ENCODE measurements at places on chromosomes 3 and 15.

DNA sequence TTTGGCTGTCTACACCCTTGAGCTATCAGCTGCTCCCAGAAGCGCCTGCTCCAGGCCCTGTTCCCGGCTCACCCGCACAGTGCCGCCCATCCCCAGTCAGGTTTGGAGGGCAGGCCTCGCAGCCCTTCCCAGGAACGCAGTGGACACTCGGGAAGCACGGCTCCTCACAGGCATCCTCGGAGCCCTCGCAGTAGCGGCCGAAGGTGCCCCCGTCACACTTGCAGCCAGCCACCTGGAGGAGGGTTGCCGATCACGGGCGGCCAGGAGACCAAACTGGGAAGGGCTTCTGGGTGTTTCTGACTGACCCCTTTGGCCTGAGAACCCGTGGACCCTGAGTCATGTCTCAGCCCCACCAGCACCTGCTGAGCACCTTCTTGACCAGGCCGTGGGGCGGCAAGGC, 33.4 kb downstream of the MUC20 start:
- DNase-seq = no peak

DNA sequence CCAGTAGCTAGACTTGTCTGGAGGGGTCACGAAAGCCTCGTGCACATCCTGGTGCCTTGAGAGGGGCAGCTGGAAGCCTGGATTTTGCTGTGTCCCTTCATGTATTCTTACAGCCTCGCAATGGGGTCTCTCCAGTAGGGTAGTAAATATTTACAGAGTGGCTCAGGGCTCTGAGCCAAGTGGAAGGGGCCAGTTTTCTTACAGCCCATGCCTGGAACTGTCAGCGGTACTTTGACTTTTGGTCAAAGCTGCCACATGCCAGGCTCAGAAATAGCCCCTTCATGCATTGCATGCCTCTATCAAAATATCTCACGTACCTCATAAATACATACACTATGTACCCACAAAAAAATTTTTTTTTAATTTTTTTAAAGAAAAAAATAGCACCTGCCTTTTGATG, 119.2 kb downstream of the OSBPL10 start:
- no peak for DNase-seq

GRCh38 chr3:179768080-179768479, 115.2 kb downstream of the USP13 start:
- DNase-seq = no peak

- no peak for DNase-seq
Measured at GRCh38 chr3:46659285-46659684, 34.2 kb downstream of the ALS2CL start.

DNA sequence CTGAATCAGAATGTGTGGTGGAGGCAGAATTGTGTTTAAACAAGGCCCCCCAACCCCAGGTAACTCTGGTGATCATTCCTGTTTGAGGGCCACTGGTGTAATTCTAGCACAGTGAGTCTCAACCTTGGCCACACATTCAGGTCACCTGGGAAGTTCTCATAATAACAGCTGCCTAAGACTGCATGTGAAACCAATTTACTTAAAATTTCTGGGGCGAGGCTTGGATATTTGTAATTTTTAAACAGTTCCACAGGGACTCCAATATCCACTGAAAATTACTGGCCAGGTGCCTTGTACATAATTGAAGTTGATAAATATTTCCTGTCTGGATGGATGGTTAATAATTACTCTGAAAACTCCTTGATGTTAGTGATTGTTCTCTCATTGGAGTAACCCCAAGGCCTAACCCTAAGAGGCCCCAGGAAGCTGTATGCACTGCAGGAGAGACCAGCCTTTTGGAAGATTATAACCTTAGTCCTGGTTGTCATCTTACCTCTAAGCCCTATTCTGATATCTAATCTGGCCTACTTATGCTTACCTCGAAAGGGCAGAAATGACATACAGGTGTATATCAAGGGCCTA, 25.7 kb upstream of the EPHB1 start:
- DNase-seq = no peak

DNA sequence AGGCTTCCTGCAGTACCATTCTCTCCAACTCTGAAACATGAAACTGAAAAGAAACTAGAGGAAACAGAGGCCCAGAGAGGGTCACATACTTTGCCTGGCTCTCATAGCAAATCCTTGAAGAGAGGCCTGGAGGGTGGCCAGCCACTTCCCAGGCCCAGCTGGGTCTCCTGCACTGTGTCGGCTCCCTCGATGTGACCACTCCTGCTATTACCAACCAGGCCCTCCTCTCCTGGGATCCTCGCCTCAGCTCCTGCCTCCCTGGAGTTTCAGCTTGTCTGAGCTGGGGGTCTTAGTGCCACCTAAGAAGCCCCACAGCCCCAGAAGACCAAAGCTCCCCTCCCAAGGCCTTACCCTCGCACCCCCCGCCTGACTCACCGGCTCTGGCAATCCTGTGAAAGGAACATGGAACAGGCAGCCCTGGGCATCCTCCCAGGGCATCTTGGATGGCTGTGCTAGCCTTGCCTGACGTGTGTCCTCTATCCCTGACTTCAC, 4.6 kb downstream of the LOXL1 start:
- DNase-seq = no peak

- DNase-seq = no peak
Measured at GRCh38 chr3:26683902-26684301, 61.3 kb downstream of the LRRC3B start.

DNA sequence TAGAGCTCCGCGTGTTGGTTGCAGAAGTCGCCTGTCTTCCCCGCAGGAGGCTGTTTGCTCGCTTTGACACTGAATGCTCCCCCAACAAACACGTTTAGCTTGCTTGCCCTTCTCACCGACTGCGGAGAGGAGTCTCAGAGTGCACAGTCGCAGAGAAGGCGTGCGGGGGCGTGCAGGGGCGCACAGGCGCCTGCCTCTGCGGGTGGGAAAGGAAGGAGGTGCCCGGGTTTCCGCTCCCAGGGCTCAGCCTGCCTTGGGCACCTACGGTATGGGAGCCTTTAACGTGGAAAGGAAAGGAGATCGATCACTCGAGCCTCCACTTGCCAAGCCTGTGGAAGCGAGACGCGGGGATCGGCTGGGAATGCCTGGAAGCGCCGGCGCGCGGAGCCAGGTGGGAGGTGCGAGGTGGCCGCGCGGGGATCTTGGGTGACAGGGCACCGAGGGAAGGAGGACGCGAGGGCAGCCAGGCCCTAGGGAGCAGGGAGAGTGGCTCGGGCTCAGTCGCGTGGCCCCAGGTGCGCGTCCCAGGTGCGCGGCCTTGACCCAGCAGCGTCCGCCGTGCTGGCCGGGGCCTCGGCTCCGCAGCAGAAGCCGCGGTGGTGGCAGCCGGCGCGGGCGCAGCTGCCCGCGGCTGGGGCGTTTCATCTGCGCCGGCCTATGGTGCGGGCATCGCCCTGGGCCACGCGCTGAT, at the start of gene FAN1:
TSS of gene FAN1 (plus strand) at position 419 of the 691 bp plus-strand sequence. CDS start 749 bp downstream, outside the sequence.
- peak; percentile 91 for DNase-seq

- DNase-seq = peak; percentile 11
Measured at GRCh38 chr15:23002920-23003319, 22.8 kb upstream of the CYFIP1 start.

- DNase-seq = no peak
Measured at GRCh38 chr3:161990036-161990435, 493.4 kb downstream of the OTOL1 start.

GRCh38 chr3:134666466-134666865, 15.6 kb upstream of the KY start:
- no peak for DNase-seq

Measured in activated CD8-positive, alpha-beta memory T cell treated with anti-CD3 and anti-CD28 coated beads for 24 hours (primary cell).